ENCODE measurements at places on chromosomes 1 and 21.

GRCh38 chr1:46569884-46570725, 18.7 kb upstream of the KNCN start:
- no peak for DNase-seq

GRCh38 chr1:50105433-50105832, 3.3 kb upstream of the ELAVL4 start:
- no peak for DNase-seq

GRCh38 chr1:235093696-235094592, 34.7 kb downstream of the TOMM20 start:
- DNase-seq, result peak; percentile 70

DNA sequence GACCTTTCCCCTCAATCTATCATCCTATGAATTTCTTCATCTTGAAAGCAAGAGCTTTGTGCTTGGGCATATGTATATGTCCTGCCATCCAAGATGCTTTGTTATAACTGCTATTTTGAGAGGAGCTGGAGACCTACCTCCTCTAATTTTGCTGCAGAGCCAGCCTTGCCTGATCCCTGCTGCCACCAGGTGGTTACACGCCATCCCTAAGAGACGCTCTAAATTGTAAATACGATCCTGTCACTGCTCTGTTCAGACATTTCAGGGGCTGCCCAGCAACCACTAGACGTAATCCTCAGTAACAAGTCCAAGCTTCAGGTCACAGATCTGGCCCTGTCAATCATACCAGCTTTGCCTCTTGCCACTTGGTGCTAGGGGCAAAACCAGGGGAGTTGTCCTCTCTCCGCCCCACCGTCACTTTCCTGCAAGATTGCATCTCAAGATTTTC, 32.9 kb downstream of the GPA33 start:
- peak; percentile 20 for DNase-seq

Measured in stimulated activated CD4-positive, alpha-beta T cell treated with anti-CD3 and anti-CD28 coated beads, Interleukin-12 subunit alpha, Interleukin-12 subunit beta, amount 100 ng/mL, for 48 hours (primary cell).